ENCODE measurements at places on chromosomes 6 and 20.

GRCh38 chr6:10363911-10364310 is 51.0 kb downstream of the TFAP2A start:
- DNase-seq: no peak

DNA sequence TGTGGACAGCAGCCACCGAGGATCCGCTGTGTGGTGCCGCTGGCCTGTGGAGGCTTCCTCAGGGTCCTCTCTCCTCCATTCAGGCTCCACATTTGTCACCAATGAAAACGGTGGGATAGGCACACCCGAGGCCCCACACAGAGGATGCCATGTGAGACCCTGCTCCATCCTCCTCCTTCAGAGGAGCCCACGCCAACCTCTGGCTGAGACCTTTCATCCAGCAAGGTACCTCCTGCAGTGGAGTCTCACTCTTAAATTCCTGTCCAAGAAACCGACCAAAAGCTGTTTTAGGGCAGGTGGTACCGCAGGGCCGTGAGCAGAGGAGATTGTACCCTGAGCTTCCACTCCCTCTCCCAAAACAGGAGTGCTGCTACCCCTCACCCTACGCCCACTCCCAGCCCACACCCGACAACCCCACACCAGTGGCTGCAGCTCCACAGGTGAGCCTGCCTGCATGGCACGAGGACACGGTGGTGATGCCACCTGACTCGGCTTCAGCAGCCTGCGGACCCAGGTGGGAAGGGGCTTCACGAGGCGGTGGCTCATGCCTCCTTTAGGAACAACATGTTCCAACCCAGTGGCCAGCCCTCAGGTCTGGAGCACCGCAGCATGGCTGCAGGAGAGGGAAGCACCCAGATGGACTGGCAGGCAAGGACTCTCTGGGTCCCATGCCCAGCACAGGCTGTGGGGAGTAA is 237.6 kb upstream of the AFDN start:
- no peak for DNase-seq

DNA sequence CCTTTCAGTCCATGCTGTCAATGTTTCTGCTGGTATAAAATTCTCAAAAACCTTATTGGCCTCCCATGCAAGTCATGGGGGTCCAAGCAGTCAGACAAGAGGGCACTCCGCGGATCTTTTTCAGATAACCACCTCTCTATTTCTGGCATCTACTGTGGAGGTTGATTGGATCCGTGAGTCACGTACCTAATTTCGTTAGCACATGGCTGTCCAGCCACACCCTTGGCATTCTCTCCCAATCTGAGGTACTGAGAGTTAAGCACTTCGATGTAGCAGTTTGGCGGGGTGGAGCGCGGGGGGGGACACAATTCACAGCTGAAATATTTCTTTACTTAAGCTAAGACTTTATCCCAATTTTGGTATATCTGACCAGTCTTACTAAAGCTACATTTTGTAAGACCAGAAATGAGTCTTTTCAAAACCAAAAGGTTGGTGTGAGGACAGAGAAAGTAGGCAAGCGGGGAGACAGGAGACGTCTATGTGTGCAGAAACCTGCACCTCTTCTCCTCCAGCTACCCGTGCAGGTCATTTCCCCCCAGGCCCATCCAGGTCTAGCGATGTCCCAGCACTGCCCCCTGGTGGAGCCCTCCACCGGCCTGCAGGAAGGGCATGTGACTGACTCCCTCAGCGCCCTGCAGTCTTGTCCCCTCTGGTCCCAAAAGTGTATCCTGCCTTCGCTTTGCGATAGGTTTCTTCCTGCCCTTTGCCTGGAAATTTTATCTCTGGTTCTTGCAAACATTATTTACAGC is 113.1 kb downstream of the ADAT2 start:
- peak; percentile 40 for DNase-seq

DNA sequence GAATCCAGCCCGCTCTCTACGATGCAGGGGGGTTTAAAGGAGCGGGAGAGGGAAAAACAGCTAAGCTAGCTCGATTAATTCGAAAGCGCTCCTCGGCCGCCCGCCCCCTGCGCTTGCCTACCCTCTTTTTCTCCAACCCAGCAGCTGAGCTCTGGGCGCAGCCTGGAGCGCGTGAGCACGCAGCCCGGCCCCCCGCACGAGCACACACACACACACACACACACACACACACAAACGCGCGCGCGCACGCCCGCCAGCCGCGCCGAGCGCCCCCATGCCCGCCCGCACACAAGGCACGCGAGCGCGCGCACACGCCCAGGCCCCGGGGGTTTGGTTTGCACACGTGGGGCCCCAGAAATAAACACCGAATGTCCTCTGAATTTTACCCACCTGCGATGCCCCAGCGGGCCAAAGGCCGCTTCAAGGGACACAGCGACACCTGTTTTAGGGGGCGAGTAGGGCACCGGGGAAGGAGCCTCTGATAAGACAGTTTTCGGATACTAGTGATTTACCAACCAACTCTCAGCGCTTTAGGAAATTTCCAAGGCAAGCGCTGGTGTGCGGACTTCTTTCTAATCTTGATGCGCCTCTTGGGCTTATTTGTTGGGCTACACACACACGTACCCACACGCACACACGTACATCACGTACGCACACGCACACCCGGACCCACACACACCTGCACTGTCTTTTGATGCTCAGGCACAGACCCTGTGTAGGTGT is 802 bp upstream of the NRN1 start:
- DNase-seq: peak; percentile 48
